ENCODE measurements at places on chromosomes 2 and 18.

DNA sequence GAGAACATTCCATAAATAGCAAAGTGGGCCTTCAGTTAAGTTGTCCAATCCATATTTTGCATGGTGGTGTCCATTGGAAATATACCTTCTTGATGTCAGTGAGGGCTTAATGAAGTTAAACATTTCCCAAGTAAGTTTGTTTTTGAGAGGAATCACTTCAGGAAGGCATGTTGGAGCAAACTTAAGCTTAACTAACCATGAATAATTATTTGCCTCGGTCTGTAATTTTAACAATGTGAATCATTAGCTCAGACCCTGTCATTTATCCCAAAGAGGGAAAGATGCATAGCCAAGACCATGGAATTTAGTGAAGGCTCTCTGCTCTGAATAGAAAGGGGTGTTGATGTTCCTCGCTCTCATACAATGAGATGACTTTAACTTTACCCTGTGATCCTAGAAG lies 47.4 kb downstream of the SPATS2L start:
- H3K27me3 ChIP-seq: no peaks in the 10 kb centered on the region
- DNase-seq: no peak
- H3K4me1 ChIP-seq: peaks cover 7% of the 10 kb centered on the region
- H3K4me3 ChIP-seq: no peak overlapping the region

GRCh38 chr2:184316921-184317320 lies 281.4 kb upstream of the ZNF804A start:
- no peak overlapping the region for H3K27ac ChIP-seq
- H3K4me1 ChIP-seq: no peaks in the 10 kb centered on the region

GRCh38 chr2:137826373-137827372 lies 137.6 kb upstream of the HNMT start:
- DNase-seq: no peak
- H3K27me3 ChIP-seq: no peaks in the 10 kb centered on the region
- H3K4me3 ChIP-seq: no peak overlapping the region
- H3K4me1 ChIP-seq: no peaks in the 10 kb centered on the region

DNA sequence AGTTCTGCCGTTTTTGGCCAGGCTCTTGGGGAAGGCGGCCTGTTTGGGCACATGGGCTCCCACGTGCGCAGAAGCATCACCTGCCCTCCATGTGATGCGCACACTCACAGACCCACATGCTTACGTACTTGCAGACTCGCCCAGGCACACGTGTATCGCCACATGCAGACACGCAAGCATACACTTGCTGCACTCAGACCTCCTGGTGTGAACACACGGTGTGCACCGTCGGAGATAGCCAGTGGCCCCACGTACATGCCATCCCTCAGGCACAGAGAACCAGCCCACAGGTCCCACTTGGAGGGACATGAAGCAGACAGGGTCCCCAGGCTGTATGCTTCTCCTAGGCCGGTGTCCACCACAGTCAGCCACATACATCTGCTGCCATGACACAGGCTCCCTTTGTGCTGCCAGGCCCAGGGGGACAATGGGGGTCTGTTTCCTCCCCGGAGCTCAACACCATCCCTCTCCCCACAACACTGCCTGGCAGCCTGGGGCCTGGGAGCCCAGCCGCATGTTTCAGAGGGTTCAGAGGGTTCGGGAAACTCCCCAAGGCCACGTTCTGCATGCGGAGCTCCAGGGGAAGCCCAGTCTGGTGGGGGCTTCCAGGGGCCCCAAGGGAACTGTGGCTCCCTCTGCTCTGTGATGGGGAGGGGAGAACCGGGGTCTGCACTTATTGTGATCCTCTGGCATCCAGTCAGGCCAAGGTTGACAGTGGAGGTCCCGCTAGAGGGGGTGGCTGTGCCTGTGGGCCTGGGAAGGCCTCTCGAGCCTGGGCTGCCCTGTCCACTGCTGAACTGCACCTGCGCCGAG lies 208.1 kb upstream of the HAAO start:
- H3K36me3 ChIP-seq: no peaks in the 10 kb centered on the region
- H3K4me1 ChIP-seq: peaks cover 4% of the 10 kb centered on the region
- no peak for DNase-seq
- no peak overlapping the region for H3K27ac ChIP-seq
- H3K27me3 ChIP-seq: no peaks in the 10 kb centered on the region

DNA sequence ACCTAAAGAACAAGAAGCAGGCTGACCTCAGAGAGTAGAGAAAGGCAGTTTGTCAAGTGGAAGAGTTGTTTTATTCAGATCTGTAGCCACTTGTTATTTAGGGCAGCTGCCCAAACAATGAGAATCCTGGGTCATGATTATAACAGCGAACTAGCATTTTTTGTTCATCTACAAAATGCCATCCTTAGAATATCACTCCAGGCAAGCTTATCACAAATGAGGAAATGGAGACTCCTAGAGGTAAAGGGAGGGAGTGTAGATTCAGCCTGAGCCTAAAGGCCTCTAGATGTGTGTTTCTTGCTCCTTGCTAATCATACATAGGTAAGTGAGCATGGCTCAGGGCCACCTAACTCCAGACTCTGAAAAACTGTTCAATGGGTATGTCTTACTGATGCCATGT lies 126.1 kb downstream of the HNMT start:
- no peaks in the 10 kb centered on the region for H3K27me3 ChIP-seq
- no peaks in the 10 kb centered on the region for H3K36me3 ChIP-seq
- DNase-seq: no peak
- no peaks in the 10 kb centered on the region for H3K4me1 ChIP-seq
- H3K4me3 ChIP-seq: no peak overlapping the region
- H3K27ac ChIP-seq: no peak overlapping the region

DNA sequence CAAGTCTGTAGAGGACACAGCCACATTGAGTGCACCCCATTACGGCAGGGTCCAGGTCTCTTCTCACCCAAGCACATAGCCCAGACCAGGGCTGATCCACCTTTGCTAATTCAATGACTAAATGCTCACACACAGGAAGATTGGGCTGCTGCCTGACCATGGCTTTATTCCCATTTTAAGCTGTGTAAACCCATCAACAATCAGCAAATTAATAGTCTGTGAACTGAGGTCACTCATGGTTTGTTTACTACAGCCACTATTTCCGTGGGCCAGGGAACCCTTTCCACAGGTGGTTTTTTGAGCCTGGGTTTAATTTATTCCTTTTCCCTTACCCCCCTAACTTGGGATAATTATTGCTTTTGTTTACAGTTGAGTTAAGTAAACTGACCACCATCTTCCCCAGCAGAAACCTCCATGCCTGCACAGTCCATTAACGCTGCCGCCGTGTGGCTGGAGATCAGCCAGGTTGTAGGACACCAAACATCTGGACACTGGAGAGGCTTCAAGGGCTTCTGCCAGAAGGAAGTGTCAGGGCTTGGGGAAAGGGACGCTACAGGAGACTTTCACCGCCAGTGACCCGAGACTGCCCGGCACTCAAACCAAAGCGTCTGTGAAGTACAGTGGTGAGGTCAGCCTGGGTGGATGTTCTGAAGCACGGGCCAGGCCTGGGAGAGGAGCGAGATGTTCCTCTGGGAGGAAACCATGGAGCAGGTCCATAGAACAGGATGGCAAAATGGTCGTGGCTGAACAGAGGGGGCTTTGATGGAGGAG lies 282.9 kb downstream of the DYSF start:
- no peak for DNase-seq
- H3K27me3 ChIP-seq: no peaks in the 10 kb centered on the region
- H3K27ac ChIP-seq: no peak overlapping the region
- no peaks in the 10 kb centered on the region for H3K4me1 ChIP-seq
- H3K36me3 ChIP-seq: no peaks in the 10 kb centered on the region

GRCh38 chr2:24461685-24462084 lies 29.4 kb upstream of the NCOA1 start:
- peak; percentile 54 for DNase-seq
- no peak overlapping the region for H3K27ac ChIP-seq
- H3K4me1 ChIP-seq: no peaks in the 10 kb centered on the region

DNA sequence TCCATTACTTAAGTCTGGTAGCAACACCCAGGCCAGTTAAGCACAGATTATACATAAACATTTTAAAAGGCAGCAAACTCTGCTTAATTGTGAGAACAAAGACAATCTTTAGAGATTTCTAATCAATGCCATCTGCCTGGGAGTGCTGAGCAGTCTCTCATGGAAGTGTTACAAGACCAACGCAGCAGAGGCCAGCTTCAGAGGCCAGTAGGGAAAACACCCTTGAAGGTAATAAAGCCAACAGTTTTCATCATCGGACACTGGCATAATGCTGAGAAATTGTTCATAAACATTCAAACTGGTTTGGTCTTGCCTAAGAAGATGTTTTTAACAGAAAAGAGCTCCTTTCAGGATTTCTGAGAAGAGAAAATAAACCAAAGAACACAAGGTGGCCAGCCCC lies 35.0 kb downstream of the EPB41L3 start:
- H3K4me1 ChIP-seq: no peaks in the 10 kb centered on the region
- no peak overlapping the region for H3K27ac ChIP-seq
- no peaks in the 10 kb centered on the region for H3K27me3 ChIP-seq
- no peak for DNase-seq
- no peaks in the 10 kb centered on the region for H3K36me3 ChIP-seq

DNA sequence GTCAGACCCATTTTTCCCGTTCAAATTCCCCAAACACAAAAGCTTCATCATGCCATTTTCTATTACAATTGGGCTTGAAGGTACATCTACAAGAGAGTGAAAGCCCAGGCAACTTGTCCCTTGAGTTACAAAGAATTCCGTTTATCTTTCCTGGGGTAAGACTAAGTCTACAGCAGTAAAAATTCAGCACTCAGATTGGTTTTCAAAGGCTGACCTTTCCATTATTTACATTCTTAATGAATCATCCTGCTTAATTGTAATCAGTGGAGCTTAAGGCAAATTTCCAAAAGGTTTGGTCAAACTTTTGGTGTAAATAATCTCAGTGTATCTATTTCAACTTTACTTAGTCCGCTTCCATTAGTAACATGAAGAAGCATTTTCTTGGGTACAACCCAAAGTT lies 33.4 kb upstream of the ST3GAL5 start:
- no peak for DNase-seq
- H3K36me3 ChIP-seq: no peaks in the 10 kb centered on the region
- no peak overlapping the region for H3K27ac ChIP-seq
- H3K27me3 ChIP-seq: no peaks in the 10 kb centered on the region

DNA sequence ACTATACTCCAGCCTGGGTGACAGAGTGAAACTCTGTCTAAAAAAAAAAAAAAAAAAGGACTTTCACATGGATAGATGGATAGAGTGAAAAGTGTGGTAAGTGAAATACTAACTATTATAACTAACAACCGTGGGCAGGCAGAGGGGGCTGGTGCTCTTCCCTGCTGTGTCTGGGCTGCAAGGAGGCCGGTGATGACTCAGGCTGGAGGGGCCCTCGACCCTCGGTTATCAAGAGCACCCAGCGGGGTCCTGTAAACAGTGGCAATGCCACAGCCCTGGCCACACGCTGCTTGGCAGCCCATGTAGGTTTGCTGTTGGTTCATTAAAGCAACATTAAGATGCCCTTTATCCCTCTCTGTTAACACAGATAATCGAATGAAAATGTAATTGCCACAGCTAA lies 184.8 kb upstream of the RAB12 start:
- H3K4me3 ChIP-seq: no peak overlapping the region
- H3K27ac ChIP-seq: no peak overlapping the region
- no peak for DNase-seq

DNA sequence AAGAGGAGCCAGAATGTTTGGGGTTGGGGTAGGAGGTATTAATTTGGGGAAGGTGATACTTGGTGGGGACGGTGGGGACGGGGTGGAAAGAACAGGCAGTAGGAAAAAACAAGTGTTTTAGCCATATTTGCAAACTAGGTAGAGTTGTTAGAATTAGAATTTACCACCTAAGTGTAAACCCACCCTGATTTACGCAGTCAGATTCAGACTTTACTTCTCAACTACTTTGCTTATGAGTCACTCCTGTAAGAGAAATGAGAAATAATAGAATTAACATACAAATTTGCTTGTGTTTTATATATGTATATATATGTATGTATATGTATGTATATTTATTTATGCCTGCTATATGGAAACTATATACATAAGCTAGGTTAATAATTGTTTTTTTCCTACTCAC lies 1168.2 kb upstream of the ZEB2 start:
- H3K4me1 ChIP-seq: peaks cover 1% of the 10 kb centered on the region
- H3K4me3 ChIP-seq: no peak overlapping the region
- no peak for DNase-seq
- H3K36me3 ChIP-seq: no peaks in the 10 kb centered on the region
- H3K27me3 ChIP-seq: no peaks in the 10 kb centered on the region

- DNase-seq: no peak
- no peaks in the 10 kb centered on the region for H3K4me1 ChIP-seq
- H3K4me3 ChIP-seq: no peak overlapping the region
- no peak overlapping the region for H3K27ac ChIP-seq
Observed at GRCh38 chr2:231161877-231162329, 36.5 kb upstream of the ARMC9 start.

GRCh38 chr2:8633735-8634313 lies 48.0 kb upstream of the ID2 start:
- no peak overlapping the region for H3K4me3 ChIP-seq
- no peaks in the 10 kb centered on the region for H3K36me3 ChIP-seq
- H3K27ac ChIP-seq: peak overlapping the region; percentile 75
- no peak for DNase-seq

GRCh38 chr2:169066897-169067296 lies 2.5 kb upstream of the DHRS9 start:
- H3K4me3 ChIP-seq: no peak overlapping the region
- no peaks in the 10 kb centered on the region for H3K36me3 ChIP-seq
- H3K27ac ChIP-seq: no peak overlapping the region
- no peak for DNase-seq
- H3K4me1 ChIP-seq: peaks cover 7% of the 10 kb centered on the region
- no peaks in the 10 kb centered on the region for H3K27me3 ChIP-seq

DNA sequence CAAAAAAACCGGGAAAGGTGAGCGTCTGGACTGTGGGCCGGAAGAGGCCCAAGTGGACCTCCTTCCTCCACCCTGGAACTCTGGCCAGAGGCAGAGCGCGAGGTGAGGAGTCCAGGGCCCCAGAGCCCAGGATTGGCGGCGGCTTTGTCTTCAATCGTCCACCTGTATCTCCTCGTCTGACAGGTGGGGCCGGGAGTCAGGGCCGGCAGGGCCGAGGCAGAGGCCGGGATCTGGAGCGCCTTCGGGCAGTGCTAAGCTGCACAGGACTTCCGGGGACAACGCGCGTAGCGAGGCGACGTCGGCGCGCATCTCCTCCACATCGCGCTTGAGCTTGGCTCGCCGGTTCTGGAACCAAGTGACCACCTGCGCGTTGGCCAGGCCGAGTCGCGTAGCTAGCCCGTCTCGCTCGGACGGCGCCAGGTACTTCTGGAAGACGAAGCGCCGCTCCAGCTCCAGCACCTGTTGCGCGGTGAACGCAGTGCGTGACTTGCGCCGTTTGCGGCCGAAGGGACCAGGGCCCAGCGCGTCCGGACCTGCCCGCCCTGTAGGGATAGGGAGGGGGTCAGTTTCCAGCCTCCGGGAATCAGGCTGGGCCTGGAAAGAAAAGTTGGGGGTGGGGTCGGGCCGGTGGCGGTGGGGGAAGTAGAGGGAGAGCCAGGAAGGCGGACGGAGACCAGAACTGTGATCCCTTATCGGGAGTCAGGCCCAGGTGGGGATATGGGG lies 1.5 kb downstream of the LBX2 start:
- H3K36me3 ChIP-seq: peaks cover 3% of the 10 kb centered on the region
- H3K27ac ChIP-seq: no peak overlapping the region
- no peaks in the 10 kb centered on the region for H3K27me3 ChIP-seq
- DNase-seq: no peak

- H3K4me3 ChIP-seq: no peak overlapping the region
- no peak overlapping the region for H3K27ac ChIP-seq
- H3K4me1 ChIP-seq: no peaks in the 10 kb centered on the region
- H3K27me3 ChIP-seq: no peaks in the 10 kb centered on the region
Observed at GRCh38 chr18:50697509-50697908, 122.3 kb downstream of the MRO start.

GRCh38 chr2:152421521-152422370 lies 86.8 kb downstream of the FMNL2 start:
- no peak for DNase-seq
- H3K27ac ChIP-seq: peak overlapping the region; percentile 59
- H3K36me3 ChIP-seq: no peaks in the 10 kb centered on the region
- H3K4me3 ChIP-seq: no peak overlapping the region
